Epithelial cell of proximal tubule (primary cell): ENCODE measurements at places on chromosomes 1 and 21.

- DNase-seq, result no peak
These were observed 34.4 kb downstream of the CAPZB start for GRCh38 chr1:19450811-19451515.

DNA sequence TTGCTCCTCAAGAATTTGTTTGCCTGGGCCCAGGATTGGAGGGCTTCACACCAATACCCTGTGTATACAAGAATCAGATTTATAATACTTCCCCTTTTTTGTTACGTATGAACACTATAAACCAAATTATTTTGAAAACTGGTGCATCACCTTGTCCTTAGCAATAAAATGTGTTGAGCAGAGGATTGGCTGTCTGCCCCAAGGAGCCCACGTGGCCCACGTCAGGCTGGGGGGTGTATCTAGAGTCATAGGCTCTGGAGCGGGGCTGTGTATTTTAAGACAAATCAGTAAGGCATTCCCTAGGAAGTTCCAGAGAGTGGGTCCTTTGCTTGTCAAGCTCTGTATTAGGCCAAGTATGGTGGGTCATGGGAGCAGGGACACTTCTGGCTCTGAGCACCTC is 2.0 kb upstream of the ST3GAL3 start:
- no peak for DNase-seq

DNA sequence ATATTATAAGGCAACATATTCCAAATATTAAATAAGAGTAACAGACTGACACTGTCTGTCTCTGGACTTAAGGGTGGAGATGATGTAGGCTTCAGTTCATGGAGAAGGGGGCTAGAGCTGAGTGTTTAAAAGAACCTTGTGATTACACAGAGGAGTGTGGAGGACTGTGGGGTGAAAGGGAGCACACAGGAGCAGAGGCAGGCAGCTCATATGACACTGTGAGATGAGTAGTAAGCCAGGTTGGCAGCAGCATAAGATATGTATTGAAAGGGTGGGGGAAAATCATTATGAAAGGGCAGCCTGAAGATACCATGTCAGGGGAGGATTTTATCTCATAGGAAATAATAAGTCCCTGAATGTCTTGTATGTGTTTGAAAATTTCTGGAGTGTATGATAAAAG is 104.5 kb downstream of the AK5 start:
- DNase-seq, result no peak

DNA sequence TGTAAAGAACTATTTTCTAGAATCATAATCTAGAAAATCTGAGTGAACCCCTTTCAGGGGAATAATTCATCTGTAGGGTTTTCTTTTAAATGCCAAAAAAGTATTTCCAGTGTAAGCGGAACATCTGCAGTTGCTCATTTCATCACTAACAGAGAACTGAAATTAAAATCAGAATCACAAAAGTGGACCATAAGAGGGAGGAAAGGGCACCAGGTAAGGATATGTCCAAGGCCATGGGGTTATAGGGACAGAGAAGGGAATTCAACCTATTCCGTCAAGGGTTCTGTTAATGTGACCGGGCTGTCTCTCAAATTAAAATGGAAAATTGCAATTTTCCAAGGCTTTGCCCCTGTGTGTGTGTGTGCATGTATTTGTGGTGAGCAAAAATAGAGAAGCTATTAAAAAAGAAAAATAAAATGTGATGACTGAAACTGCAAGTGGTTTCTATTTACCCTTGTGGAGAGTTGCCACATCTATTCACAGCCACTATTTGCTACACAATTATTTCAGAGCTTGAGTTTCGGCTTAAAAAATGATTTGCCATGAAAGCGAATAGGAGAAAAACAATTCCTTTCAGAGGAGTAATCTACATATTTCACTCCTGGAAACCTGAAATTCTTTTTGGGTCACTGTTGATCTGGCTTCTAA is 53.1 kb downstream of the APP start:
- no peak for DNase-seq

DNA sequence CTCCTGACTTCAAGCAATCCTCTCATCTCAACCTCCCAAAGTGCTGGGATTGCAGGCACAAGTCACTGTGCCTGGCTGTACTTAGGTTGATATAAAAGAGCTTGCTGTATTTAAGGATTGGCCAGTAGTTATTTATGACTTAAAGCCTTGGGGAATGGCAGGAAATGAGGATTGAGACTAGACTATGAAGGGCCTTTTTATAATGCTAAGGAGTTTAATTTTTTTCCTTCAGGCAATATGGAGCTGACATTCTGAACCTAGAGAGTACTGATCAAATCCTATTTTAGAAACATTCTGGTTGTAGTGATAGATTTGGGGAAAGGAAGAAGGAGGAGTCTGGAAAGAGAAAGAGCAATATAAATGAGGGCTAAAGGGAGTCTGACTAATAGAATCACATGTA is 44.7 kb downstream of the MSH4 start:
- no peak for DNase-seq

DNA sequence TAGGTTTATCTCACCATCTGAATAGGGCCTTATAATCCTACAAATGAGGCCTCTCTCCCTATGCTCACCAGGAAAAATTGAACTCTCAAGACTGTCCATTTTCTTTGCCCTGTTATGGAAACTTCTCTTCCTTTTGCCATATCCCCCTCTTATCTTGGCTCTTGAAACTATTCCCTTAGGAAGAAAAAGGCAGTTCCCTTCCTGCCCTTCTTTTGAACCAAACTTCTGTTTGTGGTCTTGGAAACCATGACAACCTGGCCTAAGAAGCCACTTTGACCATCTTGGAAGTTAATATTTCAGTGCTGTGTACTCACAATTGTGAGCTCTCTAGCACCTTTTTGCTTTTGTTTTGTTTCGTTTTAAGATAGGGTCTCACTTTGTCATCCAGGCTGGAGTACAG is 40.0 kb downstream of the ATP2B4 start:
- no peak for DNase-seq

GRCh38 chr1:24152631-24153494 is 9.9 kb upstream of the IL22RA1 start:
- DNase-seq, result no peak

GRCh38 chr1:247212627-247213617 is 41.1 kb upstream of the ZNF124 start:
- DNase-seq, result no peak

DNA sequence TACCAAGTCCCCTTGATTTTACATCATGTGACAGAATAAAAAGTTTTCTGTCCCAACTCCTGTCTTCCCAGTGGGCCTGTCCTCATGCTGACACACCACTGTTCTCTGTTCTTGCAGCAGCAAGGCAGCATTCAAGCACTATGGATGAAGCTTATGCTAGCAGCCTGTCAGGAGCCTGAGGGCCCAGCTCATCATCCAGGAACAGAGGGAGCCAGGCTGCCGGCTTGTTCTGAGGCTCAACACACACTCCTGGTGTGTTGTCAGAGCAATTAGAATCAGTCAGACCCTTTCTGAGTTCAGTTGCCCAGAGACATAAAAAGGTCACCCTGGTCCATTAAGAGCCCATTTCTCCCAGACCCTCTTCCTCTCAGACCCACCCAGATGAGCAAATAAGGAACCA is 282.9 kb downstream of the SEC16B start:
- no peak for DNase-seq

GRCh38 chr1:63152572-63152971 is 169.8 kb upstream of the FOXD3 start:
- peak; percentile 4 for DNase-seq
